Activated T-helper 1 cell treated with anti-CD3 and anti-CD28 coated beads, Interleukin-12 subunit alpha, Interleukin-12 subunit beta, Interleukin-2, Interleukin-4 antibody, amounts not matched to agents 30 ng/mL and 10 ng/mL and 1 ng/mL, durations not matched to agents 14 hours and 24 hours and 36 hours (primary cell): ENCODE measurements at places on chromosomes 16 and 17.

DNA sequence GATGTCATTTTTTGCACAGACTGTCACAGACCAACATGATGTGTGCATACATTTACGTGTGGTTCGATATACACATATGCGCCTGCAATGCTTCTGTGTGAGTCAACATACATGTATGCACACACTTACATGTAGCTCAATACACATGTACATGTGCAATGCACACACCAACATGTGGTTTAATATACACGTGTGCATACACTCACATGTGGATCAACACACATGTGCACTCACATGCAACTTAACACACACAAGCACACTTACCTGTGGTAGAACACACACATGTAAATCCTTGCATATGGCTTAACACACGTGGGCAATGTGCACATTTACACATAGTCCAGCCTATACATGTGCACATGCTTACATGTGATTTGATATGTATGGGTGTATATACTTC lies 97.5 kb downstream of the CYLD start:
- H3K36me3 ChIP-seq: no peaks in the 10 kb centered on the region
- no peak overlapping the region for H3K4me3 ChIP-seq
- peaks cover 5% of the 10 kb centered on the region for H3K4me1 ChIP-seq
- H3K27me3 ChIP-seq: peaks cover 18% of the 10 kb centered on the region

DNA sequence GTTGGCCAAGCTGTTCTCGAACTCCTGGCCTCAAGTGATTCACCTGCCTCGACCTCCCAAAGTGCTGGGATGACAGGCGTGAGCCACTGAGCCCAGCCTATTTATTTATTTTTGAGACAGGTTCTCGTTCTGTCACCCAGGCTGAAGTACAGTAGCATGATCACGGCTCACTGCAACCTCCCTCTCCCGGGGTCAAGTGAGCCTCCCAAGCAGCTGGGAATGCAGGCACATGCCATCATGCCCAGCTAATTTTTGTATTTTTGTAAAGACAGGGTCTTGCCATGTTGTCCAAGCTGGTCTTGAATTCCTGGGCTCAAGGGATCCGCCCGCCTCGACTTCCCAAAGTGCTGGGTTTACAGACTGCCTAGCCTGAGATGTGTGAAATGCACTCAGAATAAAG lies 10.2 kb upstream of the SEC14L1 start:
- no peak overlapping the region for H3K27ac ChIP-seq
- no peak for DNase-seq
- H3K27me3 ChIP-seq: no peaks in the 10 kb centered on the region
- peaks cover 42% of the 10 kb centered on the region for H3K4me1 ChIP-seq

GRCh38 chr16:68084504-68085258 lies 489 bp upstream of the NFATC3 start:
- DNase-seq: peak; percentile 86
- H3K4me3 ChIP-seq: peak overlapping the region; percentile 85
- peaks cover under 1% of the 10 kb centered on the region for H3K27me3 ChIP-seq
- peaks cover 73% of the 10 kb centered on the region for H3K4me1 ChIP-seq
- H3K27ac ChIP-seq: peak overlapping the region; percentile 88

- H3K27ac ChIP-seq: no peak overlapping the region
- DNase-seq: peak; percentile 33
- no peaks in the 10 kb centered on the region for H3K27me3 ChIP-seq
- H3K4me1 ChIP-seq: peaks cover 9% of the 10 kb centered on the region
- H3K36me3 ChIP-seq: no peaks in the 10 kb centered on the region
These were observed 12.9 kb upstream of the ELAC2 start for GRCh38 chr17:13030459-13031300.

DNA sequence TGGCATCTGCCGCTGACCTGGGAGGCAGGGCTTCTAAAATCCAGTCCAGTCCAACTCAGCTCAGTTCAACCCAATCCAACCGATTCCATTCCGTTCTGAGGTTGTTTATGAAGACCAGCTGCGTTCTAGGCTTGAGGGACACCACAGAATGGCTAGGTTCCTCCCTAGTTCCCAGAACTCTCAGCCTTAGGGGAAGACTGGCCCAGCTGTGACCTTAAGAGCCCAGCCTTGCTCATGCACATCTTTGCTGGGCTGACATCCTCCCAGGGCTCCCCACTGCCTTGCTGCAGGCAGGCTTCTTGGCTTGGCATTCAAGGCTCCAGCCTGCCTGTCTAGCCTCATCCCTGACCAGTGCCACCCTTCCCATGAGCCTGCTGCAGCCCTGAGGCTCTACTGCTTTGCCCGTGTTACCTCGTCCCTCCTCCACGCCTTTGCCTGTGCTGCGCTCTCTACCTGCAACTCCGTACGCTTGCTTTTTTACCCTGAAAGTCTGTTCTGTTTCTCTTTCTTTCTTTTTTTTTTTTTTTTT lies 7.9 kb downstream of the SLC12A3 start:
- H3K4me3 ChIP-seq: no peak overlapping the region
- H3K36me3 ChIP-seq: no peaks in the 10 kb centered on the region
- H3K27me3 ChIP-seq: peaks cover 2% of the 10 kb centered on the region
- H3K27ac ChIP-seq: no peak overlapping the region
- no peak for DNase-seq

GRCh38 chr16:53937161-53937880 lies 233.4 kb downstream of the FTO start:
- H3K36me3 ChIP-seq: peaks cover 6% of the 10 kb centered on the region
- no peak for DNase-seq
- H3K4me1 ChIP-seq: peaks cover 10% of the 10 kb centered on the region
- H3K4me3 ChIP-seq: no peak overlapping the region

- no peaks in the 10 kb centered on the region for H3K36me3 ChIP-seq
- H3K4me1 ChIP-seq: no peaks in the 10 kb centered on the region
- H3K4me3 ChIP-seq: no peak overlapping the region
- H3K27me3 ChIP-seq: peaks cover 2% of the 10 kb centered on the region
- DNase-seq: no peak
These were observed 3.4 kb downstream of the CNTNAP4 start for GRCh38 chr16:76280421-76281215.

DNA sequence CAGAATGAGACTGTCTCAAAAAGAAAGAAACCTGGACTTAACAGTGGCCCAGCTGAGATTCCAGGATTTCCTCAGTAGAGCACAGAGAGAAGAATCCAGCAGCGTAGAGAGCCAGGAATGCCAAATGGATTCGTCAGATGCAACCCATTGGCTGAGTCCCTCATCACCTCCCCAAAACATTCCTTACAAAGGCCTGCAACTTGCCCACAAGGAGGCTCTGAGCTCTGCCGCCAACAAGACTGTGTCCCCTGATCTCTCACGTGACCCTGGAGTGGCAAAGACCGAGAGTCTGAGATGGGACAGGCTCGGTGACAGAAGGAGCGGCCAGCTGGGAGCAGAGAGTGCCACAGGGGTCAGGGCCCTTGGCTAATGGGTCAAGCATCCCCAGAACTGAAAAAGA lies 6.9 kb upstream of the CHMP6 start:
- DNase-seq: no peak
- H3K4me1 ChIP-seq: peaks cover 18% of the 10 kb centered on the region
- H3K36me3 ChIP-seq: peaks cover 1% of the 10 kb centered on the region
- peaks cover 12% of the 10 kb centered on the region for H3K27me3 ChIP-seq
- H3K4me3 ChIP-seq: no peak overlapping the region
- H3K27ac ChIP-seq: no peak overlapping the region

DNA sequence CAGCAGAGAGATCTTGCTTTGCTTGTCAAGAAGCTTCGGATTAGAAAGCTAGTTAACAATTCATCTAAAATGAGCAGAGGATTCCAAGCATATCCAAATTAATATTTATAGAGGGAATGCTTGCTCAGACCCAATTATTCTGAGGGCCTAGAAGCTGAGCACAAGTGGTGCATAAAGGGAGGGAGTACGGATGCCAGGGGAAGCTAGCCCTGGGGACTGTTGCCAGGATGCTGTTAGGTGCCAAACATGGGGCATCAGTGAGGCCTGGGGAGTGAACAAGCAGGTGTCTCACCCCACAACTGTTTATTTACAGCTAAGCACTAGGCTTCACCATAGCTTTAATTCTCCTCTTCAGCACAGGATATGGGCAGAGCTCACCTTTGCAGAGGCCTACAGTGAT lies 684.1 kb upstream of the C16orf82 start:
- no peak overlapping the region for H3K27ac ChIP-seq
- no peaks in the 10 kb centered on the region for H3K27me3 ChIP-seq
- H3K4me3 ChIP-seq: no peak overlapping the region
